ENCODE measurements at places on chromosomes 13 and 19. TPM values are rescaled to one million over a fixed set of nuclear protein-coding genes. Genes with fewer than 3 reads are reported as not detected.

CYP4F11 gene
- not detected for total RNA-seq

OR7A5 gene
- total RNA-seq = not detected

OR7G3 gene
- total RNA-seq = not detected

ERCC5 gene
- 62.8 TPM for total RNA-seq

PABPC3 gene
- total RNA-seq = 0.35 TPM

PSG7 gene
- not detected for total RNA-seq

HSD11B1L gene
- 1.4 TPM for total RNA-seq

DIRAS1 gene
- 7.7 TPM for total RNA-seq

ERICH4 gene
- total RNA-seq = not detected

TMEM145 gene
- total RNA-seq = not detected

CHST8 gene
- total RNA-seq = not detected

CEACAM3 gene
- not detected for total RNA-seq

NDUFB7 gene
- total RNA-seq = 108 TPM

NECTIN2 gene
- 0.35 TPM for total RNA-seq

BRME1 gene
- total RNA-seq = 2.0 TPM

CEACAM8 gene
- total RNA-seq = not detected

PIBF1 gene
- 32.7 TPM for total RNA-seq

CYP2A6 gene
- total RNA-seq = not detected

KLK14 gene
- total RNA-seq = 0.82 TPM

MYADM gene
- 10.9 TPM for total RNA-seq

SULT2B1 gene
- not detected for total RNA-seq

PSG2 gene
- not detected for total RNA-seq

CYP2S1 gene
- total RNA-seq = not detected

FARP1 gene
- 0.95 TPM for total RNA-seq

CCNE1 gene
- 4.1 TPM for total RNA-seq

ZNF20 gene
- total RNA-seq = 8.5 TPM

SIGLEC12 gene
- total RNA-seq = not detected

CGB2 gene
- not detected for total RNA-seq

CACNG7 gene
- total RNA-seq = not detected

MEF2B gene
- 11.7 TPM for total RNA-seq

GGN gene
- 0.22 TPM for total RNA-seq

CYP2F1 gene
- not detected for total RNA-seq

CEACAM5 gene
- not detected for total RNA-seq

YIPF2 gene
- 23.0 TPM for total RNA-seq

FXYD1 gene
- total RNA-seq = 1.1 TPM

SERP2 gene
- total RNA-seq = 0.24 TPM

CRX gene
- total RNA-seq = not detected

CCDC194 gene
- 1.7 TPM for total RNA-seq

WDR87 gene
- total RNA-seq = not detected

DLL3 gene
- 0.73 TPM for total RNA-seq

CA11 gene
- 9.5 TPM for total RNA-seq

RAX2 gene
- total RNA-seq = not detected

SBNO2 gene
- 111 TPM for total RNA-seq

ZNF471 gene
- 1.8 TPM for total RNA-seq

All from activated B cell treated with CpG ODN at 0.5 μM for 24 hours (primary cell).